NT2/D1 (cell line): ENCODE measurements at places on chromosomes 2 and 18.

DNA sequence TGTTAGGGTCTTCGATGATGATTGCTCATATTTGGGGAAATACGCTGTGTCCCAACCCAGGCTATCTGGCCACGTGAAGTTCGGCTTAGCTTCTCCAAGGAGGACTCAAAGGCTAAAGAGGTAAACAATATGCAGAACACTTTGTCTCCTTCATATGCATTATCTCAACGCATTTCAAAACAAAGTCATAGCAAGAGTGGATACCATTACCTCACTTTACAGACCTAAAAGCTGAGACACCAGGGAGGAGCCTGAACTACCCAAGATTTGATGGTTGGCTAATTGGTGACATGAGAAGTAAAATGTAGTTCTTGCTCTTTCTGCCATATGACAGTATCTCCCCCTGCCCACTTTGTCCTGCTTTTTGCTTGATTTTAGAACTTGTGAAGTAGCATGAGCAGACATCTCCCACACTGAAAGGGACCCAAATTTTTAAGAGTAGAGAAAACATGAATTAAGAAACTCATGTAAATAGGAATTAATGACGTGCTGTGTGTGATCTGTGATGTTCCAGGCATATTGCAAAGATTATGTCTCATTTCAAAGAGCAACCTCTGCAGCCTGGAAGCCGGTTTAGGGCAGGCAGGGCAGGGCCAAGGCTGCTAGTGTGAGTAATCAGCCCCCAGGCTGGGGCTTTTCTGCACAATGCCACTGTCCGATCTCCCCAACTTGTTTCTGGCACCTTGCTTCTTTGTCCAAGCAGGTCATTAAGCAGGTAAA lies 144.5 kb downstream of the BCL11A start:
- DNase-seq: no peak

DNA sequence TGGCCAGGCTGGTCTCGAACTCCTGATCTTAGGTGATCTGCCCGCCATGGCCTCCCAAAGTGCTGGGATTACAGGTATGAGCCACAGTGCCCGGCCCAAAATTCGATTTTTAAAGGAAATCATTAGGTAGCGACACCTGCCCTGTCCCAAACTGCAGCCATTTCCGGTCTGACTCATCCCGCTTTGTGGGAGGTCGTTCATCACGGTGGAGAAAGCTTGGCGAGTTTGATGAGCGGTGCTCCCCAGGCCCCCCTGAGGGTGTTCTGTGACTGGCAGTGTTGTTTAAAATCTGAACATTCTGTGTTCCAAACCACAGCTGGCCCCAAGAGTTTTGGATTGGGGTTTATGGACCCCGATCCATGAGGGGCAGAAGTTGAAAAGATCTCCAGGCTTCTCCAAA lies 53.0 kb upstream of the GLI2 start:
- no peak for DNase-seq

DNA sequence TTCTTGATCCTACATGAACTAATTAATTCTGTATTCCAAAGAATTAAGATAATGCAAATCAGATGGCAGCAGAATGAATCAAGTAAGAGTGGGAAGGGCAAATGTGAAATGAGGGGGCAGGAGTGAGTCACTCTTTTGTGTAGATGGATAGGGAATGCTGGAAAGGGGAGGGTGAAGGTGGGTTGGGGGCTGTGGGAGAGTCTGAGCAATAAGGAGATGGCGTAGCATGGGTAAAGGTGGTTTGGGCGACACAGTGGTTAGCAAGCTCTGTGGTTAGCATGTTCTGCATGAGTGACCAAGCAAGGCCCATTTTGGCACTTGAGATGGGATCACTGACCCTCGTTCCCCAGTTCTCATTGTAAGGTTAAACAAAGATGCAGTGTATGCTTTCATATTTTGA lies 20.4 kb downstream of the GPD2 start:
- DNase-seq: no peak

GRCh38 chr2:73255007-73255644 lies 21.0 kb downstream of the CCT7 start:
- DNase-seq: no peak

GRCh38 chr2:209451209-209451834 lies 27.5 kb downstream of the MAP2 start:
- no peak for DNase-seq

DNA sequence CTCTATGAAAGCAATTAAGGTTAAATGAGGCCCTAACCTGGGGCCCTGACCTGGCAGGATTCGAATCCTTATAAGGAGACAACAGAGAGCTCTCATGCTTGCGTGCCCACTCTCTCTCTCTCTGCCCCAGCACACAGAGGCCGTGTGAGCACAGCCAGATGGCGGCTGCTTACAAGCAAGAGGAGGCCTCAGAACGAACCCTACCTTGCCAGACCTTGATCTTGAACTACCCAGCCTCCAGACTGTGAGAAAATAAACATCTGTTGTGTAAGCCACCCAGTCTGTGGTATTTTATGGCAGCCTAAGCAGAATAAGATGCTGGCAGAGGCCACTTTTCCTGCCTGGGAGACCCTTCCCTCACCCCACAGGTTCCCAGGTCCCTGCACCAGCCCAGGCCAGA lies 5.2 kb upstream of the UBE2F start:
- no peak for DNase-seq

DNA sequence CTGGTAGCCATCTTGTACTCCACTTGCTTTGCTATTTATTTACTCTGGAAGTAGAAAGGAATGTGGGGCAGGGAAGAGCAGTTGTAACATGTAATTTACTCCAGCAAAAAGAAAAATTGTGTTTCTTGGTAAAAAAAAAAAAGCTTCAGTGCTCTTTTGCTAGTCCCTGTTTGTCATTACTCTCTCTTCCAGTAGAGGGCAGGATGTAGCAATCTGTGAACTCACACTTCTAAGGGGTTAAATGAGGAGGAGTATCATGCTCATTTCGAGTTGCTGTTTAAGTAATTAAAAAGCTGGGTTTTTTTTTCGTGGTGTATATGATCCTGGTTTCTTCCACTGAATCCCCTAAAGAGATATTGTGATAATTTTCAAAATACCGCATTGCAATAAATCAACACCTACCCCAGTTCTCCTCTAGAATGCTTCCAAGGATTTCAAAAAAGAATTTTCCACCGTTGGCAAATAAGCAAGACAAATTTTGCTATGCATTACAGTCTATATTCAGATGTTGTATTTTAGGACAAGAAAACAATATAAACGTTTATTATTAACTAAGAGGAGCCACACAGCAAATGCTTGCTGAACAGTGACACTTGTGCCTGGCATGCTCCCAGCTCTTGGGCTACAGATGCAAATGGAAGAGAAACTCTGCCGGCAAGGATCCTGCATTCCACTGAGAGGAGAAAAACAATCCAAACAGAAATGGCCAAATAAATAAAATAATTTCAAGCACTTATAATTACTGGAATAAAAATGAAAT lies 261.6 kb downstream of the ASXL3 start:
- DNase-seq: peak; percentile 47

- DNase-seq: no peak
Observed at GRCh38 chr2:240069829-240070228, 16.5 kb upstream of the OR6B3 start.

GRCh38 chr18:73240899-73241298 lies 373.1 kb upstream of the NETO1 start:
- DNase-seq: no peak

DNA sequence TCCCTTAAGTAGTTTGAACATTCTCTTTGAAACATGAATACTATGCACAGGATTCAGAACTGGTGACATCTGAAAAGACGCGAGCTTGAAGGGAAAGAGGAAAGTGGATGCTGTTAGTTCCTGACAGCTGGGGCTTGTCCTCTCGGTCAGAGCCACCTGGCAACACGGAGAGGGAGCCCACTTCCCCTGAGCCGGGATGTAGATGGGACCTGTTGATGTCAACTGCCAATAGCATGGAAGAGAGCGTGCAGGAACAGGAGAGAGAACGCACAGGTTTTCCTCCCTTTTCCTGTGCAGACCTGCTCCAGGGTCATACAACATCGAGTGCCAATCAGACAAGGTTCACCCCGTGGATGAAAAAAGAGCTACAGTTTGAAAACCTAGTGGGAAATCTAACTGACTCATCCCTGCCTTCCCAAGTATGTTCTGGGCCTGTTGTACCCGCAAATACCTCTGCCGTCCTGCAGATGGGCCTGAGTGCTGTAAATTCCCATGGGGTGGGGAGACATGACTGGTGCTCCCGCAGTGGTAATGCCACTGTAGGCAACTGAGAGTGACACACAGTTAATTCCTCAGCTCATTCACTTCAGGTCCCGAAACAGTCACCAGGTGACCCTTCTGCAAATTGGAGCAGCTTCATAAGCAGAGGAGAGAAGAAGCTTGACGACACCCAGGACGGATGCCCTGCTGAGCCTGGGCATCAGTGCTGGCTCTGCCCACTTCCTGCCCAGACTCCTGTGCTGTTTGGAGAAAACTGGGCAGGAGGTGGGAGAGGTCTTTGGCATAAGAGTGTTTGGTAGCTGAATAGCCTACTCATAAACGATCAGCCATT lies 13.9 kb upstream of the MBP start:
- DNase-seq: no peak

GRCh38 chr2:17057109-17058017 lies 391.7 kb upstream of the CYRIA start:
- no peak for DNase-seq

GRCh38 chr2:7018282-7018701 lies 101.1 kb downstream of the RNF144A start:
- DNase-seq: no peak

DNA sequence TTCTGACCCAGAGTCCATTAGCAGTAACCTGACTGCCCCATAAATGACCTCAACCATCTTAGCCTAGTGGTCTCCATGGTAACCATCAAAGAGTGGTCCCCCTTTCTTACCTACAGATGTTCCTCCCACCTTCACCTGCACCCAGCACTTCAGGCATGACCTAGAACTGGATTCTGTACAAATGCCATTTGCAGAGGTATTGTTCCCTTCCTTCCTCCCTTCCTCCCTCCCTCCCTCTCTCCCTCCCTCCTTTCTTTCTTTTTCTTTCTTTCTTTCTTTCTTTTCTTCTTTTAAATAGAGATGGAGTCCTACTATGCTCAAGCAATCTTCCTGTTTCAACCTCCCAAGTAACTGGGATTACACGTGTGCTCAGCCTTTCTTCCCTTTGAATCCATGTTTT lies 114.6 kb upstream of the SLC1A4 start:
- no peak for DNase-seq

DNA sequence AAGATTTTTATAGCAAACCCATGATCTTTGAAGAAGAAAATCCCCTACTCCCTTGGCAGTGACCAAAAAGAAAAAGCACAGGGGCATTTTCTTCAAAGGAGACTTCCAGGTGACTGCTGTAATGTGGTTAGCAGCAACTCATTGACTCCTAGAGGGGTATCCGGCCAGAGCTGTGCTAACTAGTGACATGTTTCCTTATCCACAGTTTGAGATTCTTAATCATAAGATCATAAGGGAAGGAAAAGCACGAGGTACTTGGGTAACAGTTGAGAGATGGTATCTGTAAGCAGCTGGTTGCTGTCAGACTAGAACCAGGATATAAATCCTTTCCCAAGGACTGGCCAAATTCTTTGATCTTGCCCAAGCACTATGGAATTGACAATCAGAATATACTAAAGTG lies 124.7 kb downstream of the MREG start:
- DNase-seq: no peak
